ENCODE measurements at places on chromosomes 6 and 20.
A peak's percentile ranks its signal among the peaks of the same experiment; 100 is the strongest.

DNA sequence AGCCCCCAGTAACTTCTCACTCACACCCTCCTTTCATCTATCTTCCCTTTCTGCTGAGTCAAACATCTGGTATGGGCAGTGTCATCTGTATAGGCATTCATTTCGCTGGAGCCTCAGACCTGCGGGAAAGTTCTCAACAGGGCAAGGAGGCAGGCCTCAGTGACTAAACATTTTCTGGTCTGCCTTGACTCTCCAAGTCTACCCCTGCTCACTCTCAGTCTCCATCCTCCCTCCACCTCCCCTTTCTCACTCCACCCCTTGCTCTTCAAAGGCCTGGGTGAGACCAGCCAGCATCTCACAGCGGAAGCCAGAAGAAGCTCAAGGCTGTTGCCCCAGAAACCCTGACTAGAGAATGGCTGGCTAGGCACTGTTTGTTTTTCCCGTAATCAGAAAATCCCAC, 105.0 kb upstream of the BEND6 start:
- no peak for DNase-seq
- H3K36me3 ChIP-seq = no peaks in the 10 kb centered on the region
- H3K27ac ChIP-seq = no peak overlapping the region
- peaks cover 62% of the 10 kb centered on the region for H3K27me3 ChIP-seq
- peaks cover 15% of the 10 kb centered on the region for H3K4me1 ChIP-seq
- H3K4me3 ChIP-seq = peak overlapping the region; percentile 29

GRCh38 chr20:924639-925038, 8.5 kb upstream of the ANGPT4 start:
- no peaks in the 10 kb centered on the region for H3K36me3 ChIP-seq
- no peak overlapping the region for H3K4me3 ChIP-seq
- no peak for DNase-seq
- no peaks in the 10 kb centered on the region for H3K27me3 ChIP-seq

GRCh38 chr6:4124351-4124750, 11.0 kb downstream of the ECI2 start:
- H3K27ac ChIP-seq = no peak overlapping the region
- peaks cover 38% of the 10 kb centered on the region for H3K36me3 ChIP-seq
- H3K4me3 ChIP-seq = no peak overlapping the region
- H3K4me1 ChIP-seq = peaks cover 6% of the 10 kb centered on the region

- peak; percentile 44 for DNase-seq
- H3K4me3 ChIP-seq = no peak overlapping the region
- peaks cover 5% of the 10 kb centered on the region for H3K4me1 ChIP-seq
- H3K36me3 ChIP-seq = no peaks in the 10 kb centered on the region
Measured at GRCh38 chr6:43702534-43703440, 15.2 kb upstream of the MRPS18A start.

- no peak overlapping the region for H3K4me3 ChIP-seq
- no peak overlapping the region for H3K27ac ChIP-seq
- H3K4me1 ChIP-seq = peaks cover 10% of the 10 kb centered on the region
- peak; percentile 32 for DNase-seq
Measured at GRCh38 chr6:2739335-2739734, 11.4 kb downstream of the MYLK4 start.

DNA sequence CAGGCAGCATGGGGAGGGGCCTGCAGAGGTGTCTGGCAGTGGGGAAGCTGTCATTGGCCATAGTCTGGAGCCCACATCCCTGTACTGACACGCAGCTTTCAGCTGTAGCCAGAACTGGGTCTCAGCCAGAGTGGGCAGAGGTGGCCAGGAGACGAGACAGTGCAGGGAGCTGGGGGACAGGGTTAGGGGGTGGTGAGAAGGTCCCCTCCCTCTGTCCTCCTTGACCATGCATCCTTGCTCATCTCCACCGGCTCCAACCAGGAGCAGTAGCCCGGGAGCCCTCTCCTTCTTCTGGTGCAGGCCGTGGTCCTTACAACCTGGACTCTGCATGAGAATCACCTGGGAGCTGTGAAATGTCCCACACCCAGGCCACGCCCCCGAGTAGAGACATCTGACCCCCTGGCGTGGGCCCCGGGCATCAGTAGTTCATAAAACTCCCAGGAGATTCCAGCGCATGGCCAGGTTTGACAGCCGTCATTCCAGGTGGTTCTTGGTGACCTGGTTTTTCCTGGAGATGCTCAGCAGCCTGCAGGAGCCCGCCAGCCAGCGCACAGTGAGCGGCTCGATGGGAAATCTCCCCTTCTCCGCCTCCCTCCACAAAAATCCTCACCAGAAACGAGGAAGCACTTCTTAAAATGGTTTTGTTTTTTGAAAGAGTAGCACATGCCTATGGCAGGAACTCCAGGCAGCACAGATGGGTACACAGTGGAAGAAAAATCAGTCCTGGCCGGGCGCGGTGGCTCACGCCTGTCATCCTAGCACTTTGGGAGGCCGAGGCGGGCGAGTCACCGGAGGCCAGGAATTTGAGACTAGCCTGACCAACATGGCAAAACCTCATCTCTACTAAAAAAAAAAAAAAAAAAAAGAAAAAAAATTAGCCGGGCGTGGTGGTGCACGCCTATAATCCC, 56.2 kb downstream of the ADNP start:
- H3K4me1 ChIP-seq = no peaks in the 10 kb centered on the region
- H3K36me3 ChIP-seq = no peaks in the 10 kb centered on the region
- DNase-seq = no peak
- H3K27me3 ChIP-seq = no peaks in the 10 kb centered on the region
- H3K27ac ChIP-seq = no peak overlapping the region

GRCh38 chr6:157779705-157780604, 43.1 kb upstream of the SNX9 start:
- no peaks in the 10 kb centered on the region for H3K27me3 ChIP-seq
- DNase-seq = no peak
- H3K4me1 ChIP-seq = peaks cover 4% of the 10 kb centered on the region
- H3K36me3 ChIP-seq = peaks cover 3% of the 10 kb centered on the region
- no peak overlapping the region for H3K27ac ChIP-seq
- H3K4me3 ChIP-seq = no peak overlapping the region

DNA sequence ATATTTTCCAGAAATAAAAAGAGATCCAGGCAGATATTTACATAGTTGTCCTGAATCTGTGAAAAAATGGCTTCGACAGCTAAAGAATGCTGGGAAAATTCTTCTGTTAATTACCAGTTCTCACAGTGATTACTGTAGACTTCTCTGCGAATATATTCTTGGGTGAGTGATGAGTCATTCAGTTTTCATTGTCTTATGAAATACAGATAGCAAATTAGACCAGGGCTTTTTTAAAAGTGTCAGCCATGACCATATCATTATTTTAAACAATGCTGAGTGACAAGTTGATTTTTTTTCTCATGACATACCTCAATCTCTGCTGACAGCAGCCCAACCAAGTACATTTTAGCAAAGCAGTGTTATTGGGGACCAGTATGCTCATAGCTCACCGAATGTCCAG, 32.8 kb downstream of the TSPYL4 start:
- no peaks in the 10 kb centered on the region for H3K36me3 ChIP-seq
- H3K4me1 ChIP-seq = peaks cover 3% of the 10 kb centered on the region
- H3K27me3 ChIP-seq = no peaks in the 10 kb centered on the region
- DNase-seq = no peak
- H3K4me3 ChIP-seq = no peak overlapping the region

DNA sequence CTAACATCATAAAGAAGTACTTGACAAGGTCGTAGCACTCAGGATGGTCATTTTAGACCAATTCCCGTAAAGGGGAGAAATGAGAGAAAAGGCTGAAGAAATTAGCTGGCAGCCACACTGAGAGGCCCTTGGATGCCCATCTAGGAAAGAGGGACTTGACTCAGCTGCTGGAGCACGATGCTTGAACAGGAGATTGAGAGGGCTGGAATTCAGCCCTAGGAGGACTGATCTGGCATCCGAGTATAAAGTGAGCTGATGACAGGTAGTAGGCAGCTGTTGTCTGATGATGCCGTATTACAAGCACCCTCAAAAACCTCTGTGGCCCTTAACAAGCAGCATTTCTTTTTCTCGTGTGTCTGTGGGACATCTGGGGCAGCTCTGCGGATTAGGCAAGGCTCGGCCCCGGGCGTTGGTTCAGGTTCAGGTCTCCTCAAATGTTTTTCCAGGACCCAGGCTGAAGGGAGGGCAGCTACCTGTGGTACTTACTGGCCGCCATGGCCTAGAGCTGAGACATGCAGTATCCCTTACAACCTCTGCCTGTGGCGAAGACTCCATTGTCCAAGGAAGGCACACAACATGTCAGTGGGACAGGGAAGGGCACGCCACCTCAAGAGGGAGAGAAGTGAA, 219.6 kb upstream of the SNX9 start:
- H3K27me3 ChIP-seq = no peaks in the 10 kb centered on the region
- H3K4me1 ChIP-seq = no peaks in the 10 kb centered on the region
- H3K4me3 ChIP-seq = no peak overlapping the region

DNA sequence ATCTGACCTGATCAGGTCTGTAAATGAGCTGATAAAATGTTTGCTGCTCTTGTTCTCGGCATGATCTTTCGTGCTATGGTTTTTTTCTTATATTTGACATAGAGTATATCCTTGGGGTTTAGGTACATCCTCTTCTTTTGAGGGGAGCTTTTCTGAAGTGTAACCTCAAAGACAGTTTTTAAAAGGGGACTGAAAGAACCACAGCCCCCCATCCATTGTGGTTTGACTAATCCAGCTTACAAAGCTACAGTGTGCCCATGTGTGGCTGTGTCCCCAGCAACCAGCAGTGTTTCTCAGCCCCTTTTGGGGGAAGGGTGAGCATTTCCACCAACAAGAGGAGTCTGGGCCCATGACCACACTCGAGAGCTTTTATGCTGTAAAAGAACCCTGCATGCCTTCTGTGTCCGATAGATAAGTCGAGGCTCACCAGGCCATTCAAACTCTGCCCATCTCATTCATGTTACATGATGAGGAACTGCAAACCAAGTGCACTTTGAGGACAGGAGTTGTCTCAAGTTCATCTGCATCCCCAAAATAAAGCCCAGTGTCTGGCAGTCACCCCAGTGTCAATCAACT, 266.0 kb downstream of the SLC24A3 start:
- H3K4me1 ChIP-seq = peaks cover 2% of the 10 kb centered on the region
- no peaks in the 10 kb centered on the region for H3K27me3 ChIP-seq
- H3K4me3 ChIP-seq = no peak overlapping the region

- H3K36me3 ChIP-seq = no peaks in the 10 kb centered on the region
- no peak overlapping the region for H3K4me3 ChIP-seq
- H3K27ac ChIP-seq = no peak overlapping the region
- no peaks in the 10 kb centered on the region for H3K4me1 ChIP-seq
Measured at GRCh38 chr6:100296810-100297544, 167.7 kb downstream of the SIM1 start.

- H3K27me3 ChIP-seq = no peaks in the 10 kb centered on the region
- no peak for DNase-seq
- no peak overlapping the region for H3K4me3 ChIP-seq
- H3K27ac ChIP-seq = no peak overlapping the region
- H3K4me1 ChIP-seq = no peaks in the 10 kb centered on the region
Measured at GRCh38 chr6:162069995-162070394, 657.6 kb downstream of the PRKN start.

DNA sequence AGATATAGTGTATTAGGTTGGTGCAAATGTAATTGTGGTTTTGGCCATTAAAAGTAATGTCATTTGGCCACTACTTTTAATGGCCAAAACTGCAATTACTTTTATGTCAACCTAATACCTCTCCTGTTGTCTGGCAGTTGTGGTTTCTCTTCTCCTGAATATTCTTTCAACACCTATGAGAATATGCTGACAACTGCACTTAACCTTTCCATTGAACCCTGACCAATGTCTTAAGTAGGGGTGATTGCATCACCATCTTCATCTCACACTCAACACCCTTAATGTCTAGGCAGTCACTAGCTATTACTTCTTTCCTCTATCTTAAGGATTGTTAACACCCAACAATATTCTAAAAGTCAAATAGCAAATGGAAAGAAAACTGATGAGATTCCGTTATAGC, 200.5 kb upstream of the HSF2 start:
- DNase-seq = no peak
- H3K4me3 ChIP-seq = no peak overlapping the region
- H3K4me1 ChIP-seq = no peaks in the 10 kb centered on the region
- H3K36me3 ChIP-seq = no peaks in the 10 kb centered on the region
- H3K27me3 ChIP-seq = no peaks in the 10 kb centered on the region
- no peak overlapping the region for H3K27ac ChIP-seq

GRCh38 chr6:104640150-104640700, 219.5 kb downstream of the HACE1 start:
- H3K4me3 ChIP-seq = no peak overlapping the region
- DNase-seq = no peak
- H3K27ac ChIP-seq = no peak overlapping the region
- no peaks in the 10 kb centered on the region for H3K27me3 ChIP-seq

- H3K4me1 ChIP-seq = peaks cover 23% of the 10 kb centered on the region
- DNase-seq = no peak
- H3K36me3 ChIP-seq = no peaks in the 10 kb centered on the region
- H3K27ac ChIP-seq = no peak overlapping the region
Measured at GRCh38 chr6:157325069-157325805, 1.9 kb upstream of the TMEM242 start.
